Activated CD8-positive, alpha-beta memory T cell treated with anti-CD3 and anti-CD28 coated beads, Interleukin-2, amount 10 ng/mL, durations not matched to agents 7 days and 5 days (primary cell): ENCODE measurements at places on chromosomes 13 and 19.

- DNase-seq: no peak
Observed at GRCh38 chr13:111021270-111021669, 93.8 kb upstream of the ARHGEF7 start.

GRCh38 chr19:4722671-4723594 lies 709 bp downstream of the DPP9 start:
- peak; percentile 74 for DNase-seq

GRCh38 chr19:23436944-23437343 lies 41.7 kb upstream of the ZNF91 start:
- no peak for DNase-seq

- no peak for DNase-seq
Observed at GRCh38 chr13:101013245-101013644, 338.6 kb upstream of the TMTC4 start.
